ENCODE measurements at places on chromosomes 13 and 19.
A peak's percentile ranks its signal among the peaks of the same experiment; 100 is the strongest.

GRCh38 chr19:53254411-53255341, at the start of gene ZNF677:
Gene ZNF677, minus strand, starts transcription at chr19:53254873. Its CDS starts 3,323 bp downstream, at chr19:53251550.
- DNase-seq: peak; percentile 42

DNA sequence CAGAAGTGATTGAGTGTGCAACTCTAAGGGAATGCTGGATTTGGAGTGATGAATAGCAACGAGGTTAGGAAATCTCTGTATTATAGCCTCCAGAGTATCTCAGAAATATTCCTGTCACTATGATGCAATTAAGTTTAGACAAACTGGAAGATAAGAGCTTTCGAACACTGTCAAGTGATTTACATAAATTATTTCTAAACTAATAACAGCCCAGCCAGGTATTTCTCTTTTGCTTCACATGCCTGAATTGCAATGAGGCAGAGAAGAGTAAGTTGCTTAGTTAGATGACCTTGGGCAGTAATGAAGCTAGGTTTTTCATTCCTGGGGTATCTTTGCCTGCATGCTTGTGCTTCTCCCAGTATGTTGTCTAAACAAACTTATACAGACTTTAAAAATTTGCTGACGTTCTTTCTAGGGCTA, 134.5 kb downstream of the LMO7 start:
- DNase-seq: no peak

GRCh38 chr13:26867451-26868091, 107.0 kb upstream of the GPR12 start:
- DNase-seq: no peak

GRCh38 chr19:3075605-3076431, 13.5 kb upstream of the TLE5 start:
- peak; percentile 62 for DNase-seq

DNA sequence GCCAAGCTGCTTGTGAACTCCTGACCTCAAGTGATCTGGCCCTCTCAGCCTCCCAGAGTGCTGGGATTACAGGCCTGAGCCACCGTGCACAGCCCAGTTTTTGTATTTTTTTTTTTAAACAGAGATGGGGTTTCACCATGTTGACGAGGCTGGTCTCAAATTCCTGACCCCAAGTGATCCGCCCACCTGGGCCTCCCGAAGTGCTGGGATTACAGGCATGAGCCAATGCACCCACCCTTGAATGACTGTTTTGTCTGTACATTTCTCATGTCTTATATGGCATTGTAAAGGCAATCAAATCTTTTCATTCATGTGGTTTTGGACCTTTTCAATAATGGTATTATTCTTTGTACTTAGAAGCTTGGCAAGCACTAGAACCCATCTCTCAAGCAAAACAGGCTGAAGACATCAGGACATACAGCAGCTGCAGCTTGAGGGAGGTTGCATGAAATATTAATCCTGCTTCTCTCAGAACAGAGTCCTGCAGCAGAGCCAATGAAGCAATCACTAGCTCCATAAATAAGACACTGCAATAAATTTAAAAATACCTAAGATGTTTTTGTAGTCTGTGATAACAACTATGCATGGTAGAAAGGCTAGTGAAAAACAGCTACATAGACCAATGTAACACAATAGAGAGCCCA, 209.9 kb downstream of the TUBA3C start:
- DNase-seq: no peak

DNA sequence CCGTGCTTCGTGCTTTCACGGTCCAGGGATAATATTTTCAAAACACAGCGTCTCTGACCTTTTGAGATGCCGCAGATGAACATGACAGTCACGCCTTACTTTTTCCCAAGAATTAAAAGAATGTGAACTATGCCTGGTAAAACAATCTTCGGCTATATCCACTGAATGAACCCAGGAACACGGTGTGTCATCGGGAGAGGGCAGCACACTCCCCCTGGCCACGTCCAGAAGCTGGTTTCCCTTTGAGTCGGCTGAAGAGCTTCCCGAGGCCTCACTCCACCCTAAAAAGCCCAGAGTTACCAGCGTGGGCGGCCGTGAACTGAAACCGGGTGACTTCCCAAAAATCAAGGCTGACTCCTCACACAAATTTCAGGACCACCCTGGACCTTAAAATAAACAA, 22.9 kb upstream of the SHISA2 start:
- DNase-seq: no peak

DNA sequence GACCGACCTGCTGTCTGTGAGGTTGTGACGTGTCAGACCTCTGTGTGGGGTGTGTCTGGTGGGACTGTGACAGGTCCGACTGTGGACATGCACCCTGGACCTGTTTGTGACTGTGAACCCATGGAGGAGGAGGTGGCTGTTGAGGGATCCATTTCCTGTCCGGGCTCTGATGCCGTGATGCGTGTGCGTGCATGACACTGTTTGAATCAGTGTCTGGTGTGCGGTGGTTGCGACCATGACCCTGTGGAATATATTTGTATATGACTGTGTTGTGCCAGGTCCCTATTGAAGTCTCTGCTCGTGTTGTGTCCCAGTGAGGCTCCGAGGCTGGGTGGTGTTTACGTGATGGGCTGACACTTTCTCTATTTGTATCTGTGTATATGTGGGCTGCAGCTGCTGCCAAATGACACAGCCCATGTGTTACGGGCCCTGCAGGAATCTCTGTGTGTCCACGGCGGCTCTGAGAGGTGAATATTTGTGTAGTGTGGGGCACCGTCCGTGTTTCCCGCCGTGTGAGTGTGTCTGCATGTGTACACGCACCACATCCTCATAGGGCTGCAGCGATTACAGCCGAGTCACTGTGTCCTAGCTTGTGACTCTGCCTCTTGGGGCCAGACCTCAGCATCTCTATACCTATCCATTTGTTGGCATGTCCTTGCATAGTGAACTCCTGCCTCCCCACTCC, 18.3 kb downstream of the CCDC97 start:
- peak; percentile 26 for DNase-seq

DNA sequence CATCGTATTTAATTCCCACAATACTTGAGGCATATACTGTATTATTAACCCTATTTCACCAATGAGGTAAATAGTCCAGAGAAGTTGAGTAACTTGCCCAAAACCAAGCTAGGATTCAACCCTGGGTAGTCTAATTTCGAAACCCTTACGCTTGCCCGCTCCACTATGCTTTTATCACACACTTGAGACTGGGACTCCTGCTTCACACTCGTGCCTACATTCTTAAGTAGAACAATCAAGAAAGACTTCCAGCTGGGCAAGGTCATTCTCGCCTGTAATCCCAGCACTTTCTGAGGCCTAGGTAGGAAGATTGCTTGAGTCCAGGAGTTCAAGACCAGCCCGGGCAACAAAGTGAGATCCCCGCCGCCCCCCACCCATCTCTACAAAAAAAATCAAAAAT, 3.6 kb downstream of the ZNF541 start:
- no peak for DNase-seq
